ENCODE measurements at places on chromosomes 2 and 18.

DNA sequence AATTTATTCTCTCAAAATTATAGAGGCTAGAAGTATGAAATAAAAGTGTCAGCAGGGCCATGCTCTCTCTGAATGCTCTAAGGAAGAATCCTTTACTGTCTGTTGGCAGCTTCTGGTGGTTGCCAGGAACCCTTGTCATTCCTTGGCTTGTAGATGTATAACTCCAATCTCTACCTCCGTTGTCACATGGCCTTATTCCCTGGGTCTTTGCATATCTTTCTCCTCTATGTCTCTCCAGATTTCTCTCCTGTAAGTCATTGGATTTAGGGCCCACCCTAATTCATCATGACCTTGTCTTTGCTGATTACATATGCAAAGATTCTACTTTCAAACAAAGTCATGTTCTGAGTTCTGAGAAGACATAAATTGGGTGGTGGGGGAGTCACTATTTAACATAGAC lies 127.0 kb upstream of the CHST9 start:
- no peak for DNase-seq

- DNase-seq: no peak
Observed at GRCh38 chr18:11522992-11523391, 86.4 kb upstream of the SLC35G4 start.

GRCh38 chr2:42809819-42810120 lies 17.4 kb upstream of the HAAO start:
- peak; percentile 36 for DNase-seq

- DNase-seq: no peak
Observed at GRCh38 chr2:209305026-209305425, 118.8 kb upstream of the MAP2 start.

GRCh38 chr2:61662990-61663389 lies 124.8 kb upstream of the XPO1 start:
- DNase-seq: no peak

GRCh38 chr2:121944072-121944831 lies 188.8 kb downstream of the TSN start:
- DNase-seq: no peak

DNA sequence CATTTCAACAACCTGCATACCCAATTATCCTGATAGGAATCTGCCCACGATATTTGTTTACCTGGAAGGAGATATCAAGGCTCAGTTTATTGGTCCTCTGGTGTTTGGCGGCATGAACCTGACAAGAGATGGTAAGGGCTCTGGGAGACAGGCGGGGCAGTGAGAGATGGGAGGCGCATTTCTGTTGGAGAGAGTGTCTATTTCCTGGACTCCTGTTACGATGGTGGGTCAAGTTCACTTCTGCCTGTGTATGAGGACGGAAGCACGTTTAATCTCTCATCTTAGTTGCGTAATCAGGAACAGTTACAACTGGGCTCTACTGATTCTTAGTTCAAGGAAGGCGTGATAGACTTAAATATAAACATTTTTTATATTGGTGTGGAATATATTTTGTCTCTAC lies 8.9 kb downstream of the PDCL3 start:
- no peak for DNase-seq

GRCh38 chr2:196160101-196160500 lies 11.3 kb downstream of the STK17B start:
- no peak for DNase-seq

GRCh38 chr18:63161761-63162195 lies 157.8 kb downstream of the BCL2 start:
- peak; percentile 82 for DNase-seq

- no peak for DNase-seq
Observed at GRCh38 chr2:20446255-20446916, 488 bp upstream of the RHOB start.

- DNase-seq: no peak
Observed at GRCh38 chr18:7896805-7897518, 329.8 kb downstream of the PTPRM start.

DNA sequence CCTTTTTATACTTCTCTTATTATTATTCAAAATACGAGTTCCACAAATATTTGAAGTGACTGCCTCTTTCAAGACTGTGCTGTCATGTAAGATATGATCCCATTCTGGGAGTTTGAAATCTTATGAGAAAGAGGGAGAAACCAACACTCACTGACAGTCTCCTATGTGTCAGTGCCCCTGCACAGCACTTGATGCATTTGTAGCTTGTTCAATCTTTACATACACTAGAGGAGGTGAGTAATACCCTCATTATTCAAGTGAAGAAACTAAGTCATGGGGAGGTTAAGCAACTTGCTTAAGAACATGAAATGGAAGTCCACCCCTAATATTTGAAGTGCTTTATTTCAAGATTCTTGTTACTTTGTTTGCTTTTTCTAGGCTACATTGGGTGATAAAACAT lies 459.5 kb upstream of the FANCL start:
- no peak for DNase-seq

- no peak for DNase-seq
Observed at GRCh38 chr2:110717734-110718133, 14.6 kb upstream of the ACOXL start.

Data from activated CD8-positive, alpha-beta memory T cell treated with anti-CD3 and anti-CD28 coated beads for 4 hours (primary cell).